Right lung (tissue), 10 donors: ENCODE measurements at places on chromosomes 7 and 10. TPM values are rescaled to one million over a fixed set of nuclear protein-coding genes. Genes with fewer than 3 reads are reported as not detected.

Gene NACAD
- 5.7 TPM for polyA plus RNA-seq

Gene ZNF425
- 3.7 TPM for polyA plus RNA-seq

GRCh38 chr10:73841526-73842285 lies 30.3 kb upstream of the NDST2 start:
- DNase-seq = no peak

DNA sequence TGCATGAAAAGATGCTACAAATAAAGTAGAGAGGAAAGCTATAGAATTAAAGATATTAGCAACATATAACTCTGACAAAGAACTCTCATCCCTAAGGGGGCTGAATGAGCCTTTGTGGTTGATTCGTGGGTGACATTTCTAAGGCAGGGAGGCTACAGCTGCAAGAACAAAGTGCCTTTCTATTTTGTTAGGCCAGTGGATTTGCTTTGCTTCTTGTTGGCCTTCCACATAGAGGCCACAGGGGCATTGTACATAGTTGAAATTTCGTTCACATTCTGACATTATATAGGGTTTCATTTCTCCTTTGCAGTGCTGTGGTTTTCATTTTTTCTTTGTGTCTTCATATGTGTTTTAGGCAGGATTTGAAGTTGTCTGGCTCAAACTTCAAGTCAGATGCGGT lies 819.2 kb upstream of the C7orf33 start:
- no peak for DNase-seq

GRCh38 chr7:151565541-151565940 lies 45.8 kb upstream of the RHEB start:
- DNase-seq = no peak

DNA sequence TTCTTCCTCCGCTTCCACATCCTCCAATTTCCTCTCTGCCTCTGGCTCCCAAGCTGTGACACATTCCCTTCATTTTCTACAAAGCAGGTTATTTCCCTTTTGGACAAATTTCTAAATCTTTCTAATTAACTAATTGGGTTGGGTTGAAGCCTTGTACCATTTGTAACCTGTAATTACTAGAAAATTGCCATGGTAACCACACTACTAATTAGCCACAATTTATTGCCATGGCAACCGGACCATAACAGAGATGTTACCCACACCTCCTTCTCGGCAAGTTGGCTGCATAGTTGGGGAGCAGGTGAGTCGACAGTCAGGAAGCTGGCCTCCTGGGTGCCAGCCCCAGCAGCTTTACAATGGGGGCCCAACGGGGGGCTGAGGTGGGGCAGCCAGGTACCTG lies 61.6 kb downstream of the GOLGA7B start:
- no peak for DNase-seq

GRCh38 chr10:117755659-117756014 lies 213.1 kb downstream of the EMX2 start:
- no peak for DNase-seq

DNA sequence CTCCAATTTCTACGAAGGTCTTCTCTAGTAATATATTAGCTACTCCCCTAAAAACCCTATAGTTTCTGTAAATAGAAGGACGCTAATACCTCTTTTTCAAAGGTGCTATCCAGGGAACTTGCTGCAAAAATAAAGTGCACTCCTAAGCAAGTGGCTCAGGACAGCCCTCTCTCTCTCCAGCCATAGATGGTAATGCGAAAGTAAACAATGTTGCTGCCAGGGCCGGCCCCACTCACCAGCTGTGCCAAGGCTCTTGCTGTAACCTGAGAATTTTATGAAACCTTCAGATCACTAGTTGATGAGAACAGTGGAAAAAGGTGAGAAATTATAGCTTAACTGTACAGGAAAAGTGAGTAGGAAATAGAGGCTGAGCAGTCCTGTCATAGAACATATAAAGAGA lies 10.9 kb upstream of the TAS2R39 start:
- peak; percentile 37 for DNase-seq
